ENCODE measurements at places on chromosomes 6 and 20. TPM values are rescaled to one million over a fixed set of nuclear protein-coding genes. Genes with fewer than 3 reads are reported as not detected.
A peak's percentile ranks its signal among the peaks of the same experiment; 100 is the strongest.

DNA sequence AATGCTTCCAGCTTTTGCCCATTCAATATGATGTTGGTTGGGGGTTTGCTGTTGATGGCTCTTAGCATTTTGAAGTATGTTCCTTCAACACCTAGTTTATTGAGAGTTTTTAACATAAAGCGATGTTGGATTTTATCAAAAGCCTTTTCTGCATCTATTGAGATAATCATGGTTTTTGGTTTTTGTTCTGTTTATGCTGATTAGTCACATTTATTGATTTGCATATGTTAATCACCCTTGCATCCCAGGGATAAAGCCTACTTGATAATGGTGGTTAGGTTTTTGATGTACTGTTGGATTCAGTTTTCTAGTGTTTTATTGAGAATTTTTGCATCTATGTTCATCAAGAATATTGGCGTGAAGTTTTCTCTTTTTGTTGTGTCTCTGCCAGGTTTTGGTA lies 40.4 kb upstream of the COL9A1 start:
- DNase-seq = no peak

DNA sequence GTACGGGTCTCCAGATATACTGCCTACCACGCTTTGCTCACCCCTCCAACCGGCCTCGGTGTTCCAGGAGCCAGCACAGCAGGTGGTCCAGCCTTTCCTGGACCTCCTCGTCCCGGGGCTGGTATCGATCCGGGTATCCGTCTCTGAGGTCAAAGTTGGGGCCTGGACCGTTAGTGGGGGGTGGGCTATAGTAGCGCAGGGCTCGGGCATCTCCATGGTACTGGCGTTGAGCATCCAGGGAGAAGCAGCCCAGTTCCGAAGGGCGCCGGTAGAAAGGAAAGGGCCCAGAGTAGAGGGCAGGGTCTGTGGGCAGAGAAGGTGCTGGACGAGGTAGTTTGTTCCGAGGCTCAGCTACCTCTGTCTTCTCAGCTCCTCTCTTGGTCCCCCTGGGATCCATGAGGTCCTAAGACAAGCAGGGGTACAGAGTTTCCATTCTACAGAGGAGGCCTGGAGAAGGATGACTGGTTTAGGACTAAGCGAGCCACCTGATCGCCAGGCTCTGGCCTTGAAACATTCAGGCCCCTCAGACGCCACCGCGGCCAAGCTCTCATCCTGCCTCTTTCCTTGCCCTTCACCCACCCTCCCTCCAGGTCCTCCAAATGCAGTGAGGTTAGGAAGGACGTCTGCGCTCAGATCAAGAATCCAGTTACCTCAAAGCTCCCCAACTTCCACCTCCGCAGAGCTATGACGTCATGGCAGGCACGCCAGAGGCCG lies 502 bp downstream of the DXO start:
- DNase-seq = no peak

- DNase-seq = no peak
These were observed 47.9 kb upstream of the RNF8 start for GRCh38 chr6:37305841-37306425.

DNA sequence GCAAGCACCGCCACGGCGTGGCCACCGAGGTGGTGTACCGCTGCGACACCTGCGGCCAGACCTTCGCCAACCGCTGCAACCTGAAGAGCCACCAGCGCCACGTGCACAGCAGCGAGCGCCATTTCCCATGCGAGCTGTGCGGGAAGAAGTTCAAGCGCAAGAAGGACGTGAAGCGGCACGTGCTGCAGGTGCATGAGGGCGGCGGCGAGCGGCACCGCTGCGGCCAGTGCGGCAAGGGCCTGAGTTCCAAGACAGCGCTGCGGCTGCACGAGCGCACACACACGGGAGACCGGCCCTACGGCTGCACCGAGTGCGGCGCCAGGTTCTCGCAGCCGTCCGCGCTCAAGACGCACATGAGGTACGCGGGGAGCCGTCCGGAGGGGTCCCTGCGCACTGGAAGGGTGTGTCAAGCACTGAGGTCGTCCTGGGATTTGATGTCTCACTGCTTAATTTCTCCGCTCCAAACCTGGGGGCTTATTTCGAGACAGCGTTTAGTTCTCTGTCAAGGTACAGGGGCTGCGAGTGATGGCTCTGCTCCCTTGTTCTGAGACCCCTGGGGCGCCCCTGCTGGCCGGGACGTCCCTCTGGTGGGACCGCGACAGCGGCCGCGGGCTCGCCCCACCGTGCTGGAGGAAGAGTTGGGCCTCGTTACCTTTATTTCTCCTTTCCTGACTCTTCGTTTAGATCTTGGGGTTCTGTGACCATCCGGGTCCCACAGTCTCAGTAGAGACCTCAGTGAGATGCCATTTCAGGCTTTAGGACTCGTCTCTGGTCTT lies 3.6 kb downstream of the GZF1 start:
- no peak for DNase-seq

GRCh38 chr6:89792881-89793280 lies 26.7 kb downstream of the MDN1 start:
- peak; percentile 31 for DNase-seq

DNA sequence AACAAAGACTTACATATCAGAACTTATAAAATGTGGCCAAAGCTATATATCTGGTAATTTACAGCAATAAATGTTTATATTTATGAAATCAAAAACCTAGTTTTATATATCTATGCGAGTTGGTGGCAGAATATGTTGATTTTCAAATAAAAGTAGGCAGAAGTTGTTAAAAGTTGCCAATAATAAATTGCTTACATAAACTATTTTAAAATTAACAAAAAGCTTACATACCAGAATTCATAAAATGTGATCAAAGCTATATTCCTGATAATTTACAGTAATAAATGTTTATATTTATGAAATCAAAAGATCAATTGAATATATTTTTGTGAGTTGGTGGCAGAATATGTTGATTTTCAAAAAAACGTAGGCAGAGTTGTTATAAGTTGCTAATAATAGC lies 451.8 kb upstream of the KHDRBS2 start:
- DNase-seq = no peak

GRCh38 chr6:158987657-158988056 lies 12.3 kb downstream of the RSPH3 start:
- no peak for DNase-seq

DNA sequence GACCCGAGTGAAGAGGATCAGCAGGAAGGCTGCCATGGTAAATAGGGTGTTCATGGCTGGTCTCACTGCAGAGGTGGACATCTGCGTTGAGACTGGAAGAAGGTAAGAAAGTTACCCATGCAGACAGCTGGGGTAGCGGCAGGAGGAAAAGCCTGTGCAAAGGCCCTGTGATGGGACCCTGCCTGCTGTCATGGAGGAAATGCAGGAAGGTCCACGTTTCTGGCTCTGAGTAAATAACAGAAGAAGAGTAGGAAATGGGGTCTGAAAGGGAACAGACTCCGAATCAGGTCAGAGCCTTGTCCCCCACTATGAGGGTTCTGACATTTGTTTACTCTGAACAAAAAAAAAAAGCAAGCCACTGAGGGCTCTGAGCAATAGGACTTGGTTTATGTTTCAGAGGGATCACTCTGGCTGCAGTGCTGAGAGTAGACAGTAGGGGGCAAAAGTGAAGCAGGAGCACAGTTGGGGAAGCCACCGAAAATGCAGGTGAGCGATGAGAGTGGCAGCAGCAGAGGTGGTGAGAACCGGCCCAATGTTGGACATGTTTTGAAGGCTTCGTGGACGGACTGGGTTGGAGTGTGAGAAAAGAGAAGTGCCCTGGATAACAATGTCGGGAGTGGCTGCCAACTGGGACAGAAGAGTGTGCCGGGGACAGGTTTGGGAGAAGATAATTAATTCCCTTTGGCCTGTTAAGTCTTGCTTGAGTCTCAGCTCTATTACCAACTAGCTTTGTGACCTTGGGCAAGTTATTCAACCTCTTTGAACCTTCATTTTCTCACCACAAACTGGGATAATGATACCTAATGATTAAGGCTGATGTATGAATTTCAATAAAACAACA lies 57.9 kb upstream of the MAP7 start:
- DNase-seq = peak; percentile 77

DNA sequence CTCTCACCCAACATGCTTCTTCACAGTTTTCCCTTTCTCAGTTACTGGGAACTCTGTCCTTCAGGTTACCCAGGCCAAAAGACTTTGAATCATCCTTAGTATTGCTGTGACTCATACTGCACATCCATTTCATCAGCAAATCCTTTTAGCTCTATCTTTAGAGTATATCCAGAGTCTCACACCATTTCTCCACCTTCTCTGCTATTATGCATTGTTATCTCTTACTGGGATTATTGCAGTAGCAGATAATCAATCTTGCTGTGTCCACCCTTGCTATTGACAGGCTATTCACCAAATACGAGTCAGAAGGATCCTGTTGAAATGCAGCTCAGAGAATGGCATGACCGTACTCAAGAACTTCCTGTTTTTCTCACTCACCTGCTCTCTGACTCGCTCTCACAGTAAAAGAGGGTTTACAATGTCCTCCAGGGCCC lies 57.3 kb downstream of the BCKDHB start:
- peak; percentile 38 for DNase-seq

DNA sequence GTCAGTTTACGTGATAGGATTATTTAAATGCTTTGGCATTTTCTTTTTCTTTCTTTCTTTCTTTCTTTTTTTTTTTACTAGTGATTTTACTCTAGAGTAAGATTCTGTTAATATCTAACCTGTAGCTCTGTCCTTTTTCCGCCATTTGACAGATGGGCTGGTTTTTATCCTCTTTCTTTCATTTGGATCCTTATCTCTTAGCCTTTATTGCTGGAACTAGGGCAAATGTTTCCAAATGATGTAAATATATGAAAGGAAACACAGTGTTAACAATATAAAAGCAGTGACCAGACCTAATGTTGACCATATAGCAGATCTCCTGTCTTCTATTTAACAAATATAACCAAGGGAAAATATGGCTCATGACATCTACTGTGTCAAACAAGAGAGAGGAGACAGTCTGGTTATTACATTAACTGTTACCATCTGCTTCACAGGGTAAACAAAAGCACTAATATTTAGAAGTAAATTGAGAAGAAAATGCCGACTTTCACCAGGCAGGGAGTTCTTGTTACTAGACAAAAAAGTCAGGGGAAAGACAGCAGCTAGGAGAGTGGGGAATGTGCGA lies 59.8 kb upstream of the GCLC start:
- DNase-seq = no peak

- DNase-seq = no peak
These were observed 19.4 kb upstream of the CCM2L start for GRCh38 chr20:31990641-31991338.

The VIP gene
- total RNA-seq = not detected

The ZNF165 gene
- 4.7 TPM for total RNA-seq

The ASIP gene
- not detected for total RNA-seq

The SOX18 gene
- not detected for total RNA-seq
